ENCODE measurements at places on chromosomes 2 and 18.

GRCh38 chr2:234571620-234572407, 74.9 kb upstream of the ARL4C start:
- DNase-seq, result no peak

DNA sequence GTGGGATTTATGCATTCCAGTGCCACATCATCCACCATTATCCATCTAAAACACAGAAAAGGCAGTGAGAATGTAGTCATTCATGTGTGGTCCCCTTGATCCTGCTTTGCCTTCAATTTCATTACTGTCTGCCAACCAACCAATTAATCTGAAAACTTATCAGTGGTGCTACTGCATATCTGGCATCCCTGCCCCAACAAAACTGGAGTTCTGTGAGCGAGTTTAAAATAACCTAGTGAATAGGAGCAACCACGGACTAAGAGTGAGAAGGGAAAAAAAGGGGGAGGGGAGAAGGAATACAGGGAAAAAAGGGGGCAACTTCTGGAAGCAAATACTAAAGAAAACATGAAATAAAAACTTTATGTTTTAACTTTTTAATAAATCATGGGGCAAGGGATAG, 42.2 kb downstream of the SLC8A1 start:
- no peak for DNase-seq

DNA sequence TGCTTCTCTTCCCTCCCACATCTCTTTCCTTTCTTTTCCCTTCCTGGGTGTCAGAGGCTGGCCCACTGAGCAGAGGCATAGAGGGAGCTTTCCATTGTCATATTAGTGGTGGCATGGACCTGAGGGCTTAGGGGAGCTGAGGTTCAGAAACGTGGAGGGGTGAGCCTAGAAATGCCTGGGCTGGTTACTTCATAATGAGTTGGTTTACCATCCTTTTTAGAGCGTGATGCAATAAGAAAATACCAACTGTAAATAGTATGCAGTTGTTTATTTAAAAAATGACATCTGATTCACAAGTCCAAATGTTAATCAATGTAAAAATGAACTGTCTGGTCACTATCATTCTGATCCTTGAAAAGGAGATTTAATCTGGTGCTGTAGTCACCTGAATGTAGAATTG, 46.3 kb downstream of the MYO1B start:
- DNase-seq, result no peak

- no peak for DNase-seq
Observed at GRCh38 chr18:70578480-70578879, 289.6 kb downstream of the SOCS6 start.

GRCh38 chr2:555164-555922, 121.9 kb downstream of the TMEM18 start:
- no peak for DNase-seq

- no peak for DNase-seq
Observed at GRCh38 chr2:186459009-186459408, 27.1 kb upstream of the ZC3H15 start.

GRCh38 chr2:232276733-232277313, 101.7 kb upstream of the ALPP start:
- no peak for DNase-seq

DNA sequence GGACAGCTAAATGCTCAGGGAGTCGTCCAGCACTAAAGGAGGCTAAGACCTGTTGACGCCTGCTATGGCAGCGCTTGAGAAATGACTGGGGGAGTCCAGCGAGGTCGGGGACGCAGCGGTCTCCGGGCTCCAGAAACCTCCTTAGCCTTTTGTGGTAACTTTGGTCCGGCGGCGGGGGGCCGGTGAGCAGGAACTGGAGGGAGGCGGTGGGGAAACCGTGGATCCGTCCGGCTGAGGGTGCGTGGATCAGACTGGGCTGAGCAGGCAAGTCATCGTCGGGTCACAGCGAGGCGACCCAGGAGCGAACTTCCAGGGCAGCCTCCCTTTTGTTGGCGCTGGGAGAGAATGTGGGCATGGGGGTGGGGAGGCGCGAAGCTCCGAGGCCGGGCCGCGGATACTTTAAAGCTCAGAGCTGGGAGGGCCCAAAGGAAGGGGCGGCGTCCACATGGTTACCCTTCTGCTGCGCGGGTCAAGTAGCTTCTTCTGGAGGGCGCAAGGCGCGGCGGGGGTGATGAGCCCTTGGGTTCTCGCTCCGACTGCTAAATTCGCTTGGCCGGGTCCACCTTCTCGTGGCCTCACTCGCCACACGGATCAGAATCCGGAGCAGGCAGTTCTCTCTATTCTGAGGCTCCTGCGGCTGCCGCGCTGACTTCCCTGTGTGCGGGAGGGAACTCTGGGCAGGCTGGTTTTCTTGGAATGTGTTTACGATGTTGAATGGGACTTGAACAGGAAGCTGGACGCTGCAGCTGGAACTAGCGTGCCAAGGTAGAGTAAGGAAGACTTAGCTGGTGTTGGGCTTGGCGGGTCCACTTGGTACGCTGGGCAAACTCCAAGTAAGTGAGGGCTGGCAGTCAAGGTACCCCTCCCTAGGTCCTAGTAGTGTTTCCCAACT, 920 bp downstream of the GULP1 start:
- DNase-seq, result no peak

DNA sequence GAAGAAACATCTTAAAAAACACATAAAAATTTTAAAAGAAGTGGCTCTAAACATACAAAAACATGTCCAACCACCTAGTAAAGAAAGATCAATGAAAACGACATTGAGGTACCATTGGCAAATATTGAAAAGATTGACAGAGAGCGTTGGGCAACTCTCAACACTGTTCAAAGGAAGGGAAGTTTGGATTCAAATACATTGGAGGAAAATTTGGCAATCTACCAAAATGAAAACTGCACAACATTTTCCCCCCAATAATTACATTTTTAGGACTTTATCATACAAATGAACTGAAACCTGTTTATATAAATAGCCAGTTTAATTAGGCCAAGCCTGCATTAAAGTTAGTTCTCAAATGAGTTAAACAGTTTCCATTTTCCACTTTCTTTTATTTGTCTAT, 758.9 kb downstream of the NRXN1 start:
- no peak for DNase-seq

- DNase-seq, result peak; percentile 36
Observed at GRCh38 chr18:59402432-59403090, 43.5 kb upstream of the LMAN1 start.

DNA sequence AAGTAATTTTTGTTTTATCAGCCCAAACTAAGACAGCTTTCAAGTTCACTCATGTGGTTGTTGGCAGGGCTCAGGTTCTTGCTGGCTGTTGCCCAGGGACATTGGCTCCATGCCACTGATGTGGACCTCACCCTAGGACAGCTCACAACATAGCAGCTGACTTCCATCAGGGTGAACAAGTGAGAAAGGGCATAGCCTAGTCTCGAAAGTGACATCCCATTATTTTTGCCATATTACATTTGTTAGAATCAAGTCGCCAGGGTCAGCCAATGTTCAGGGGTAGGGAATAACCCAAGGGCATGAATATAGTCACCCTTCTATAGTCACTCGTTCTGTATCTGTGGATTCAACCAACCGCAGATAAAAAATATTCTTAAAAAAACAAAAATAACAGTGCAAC, 10.7 kb upstream of the CWC22 start:
- DNase-seq, result no peak

GRCh38 chr2:166375736-166376487, at the start of gene SCN9A:
Gene SCN9A, minus strand, starts transcription at chr2:166375944. Its CDS starts 64,188 bp downstream, at chr2:166311756.
- no peak for DNase-seq

GRCh38 chr18:75113455-75113854, 95.5 kb downstream of the PTGR3 start:
- DNase-seq, result no peak

DNA sequence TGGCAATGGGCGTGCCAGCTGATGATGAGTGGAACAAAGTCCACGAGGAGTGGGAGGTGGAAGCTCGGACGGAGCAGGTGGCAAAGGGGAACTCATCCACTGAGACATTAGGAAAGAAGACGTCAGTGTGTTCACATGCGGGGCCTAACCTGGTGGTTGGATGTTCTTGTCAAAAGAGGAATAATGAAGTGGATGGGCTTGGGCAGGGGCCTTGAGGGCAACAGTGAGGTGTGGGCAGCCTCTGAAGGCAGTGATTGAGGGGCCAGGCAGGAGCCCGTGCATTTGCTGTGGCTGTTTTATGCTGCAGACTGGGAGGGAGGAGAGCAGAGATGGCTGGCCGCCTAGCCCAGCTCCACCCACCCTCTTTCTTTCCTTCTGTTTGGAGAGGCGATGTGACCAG, 74.5 kb downstream of the LRRC30 start:
- no peak for DNase-seq

DNA sequence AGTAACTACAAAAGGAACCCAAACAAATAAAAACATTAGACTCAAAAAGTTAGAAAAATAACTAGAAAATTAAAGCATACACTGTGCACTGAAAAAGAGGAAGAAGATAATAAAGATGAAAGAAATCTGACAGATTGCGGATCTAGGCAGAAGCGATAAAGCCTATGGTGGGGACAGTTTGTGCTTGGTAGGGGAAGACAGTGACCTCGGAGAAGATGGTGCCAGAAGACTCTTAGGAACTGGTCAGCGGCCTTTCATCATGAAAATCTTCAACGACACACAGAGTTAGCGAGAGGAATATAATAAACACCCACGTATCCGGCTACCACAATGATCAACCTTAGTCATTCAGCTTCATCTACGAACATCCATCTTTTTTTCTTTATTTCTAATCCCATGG, 180.5 kb downstream of the HDAC4 start:
- no peak for DNase-seq

- DNase-seq, result no peak
Observed at GRCh38 chr18:60372132-60372531, 443 bp downstream of the MC4R start.

GRCh38 chr2:240644859-240645301, 19.6 kb downstream of the GPR35 start:
- no peak for DNase-seq

- DNase-seq, result no peak
Observed at GRCh38 chr2:55733335-55733734, 39.7 kb upstream of the PNPT1 start.

GRCh38 chr2:108240966-108241365, 1.2 kb downstream of the SULT1C3 start:
- DNase-seq, result no peak

DNA sequence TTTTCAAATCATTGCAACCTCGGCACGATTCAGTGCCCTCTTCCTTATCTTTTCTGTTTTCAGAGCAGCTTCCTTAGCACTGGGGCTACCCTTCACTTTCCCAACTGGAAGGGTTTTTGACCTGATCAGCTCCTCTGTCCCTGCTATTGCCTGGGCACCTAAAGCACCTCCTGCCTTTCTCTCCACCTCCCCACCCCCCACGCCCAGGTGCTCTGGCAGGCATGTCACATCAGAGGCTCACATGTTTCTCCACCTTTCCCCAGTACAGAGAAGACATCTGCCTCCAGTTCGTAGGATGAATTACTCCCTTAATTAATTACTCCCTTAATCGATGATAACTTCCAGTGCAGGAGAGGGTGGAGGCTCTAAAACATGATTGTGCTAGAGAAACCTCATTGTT, 88.7 kb upstream of the LCLAT1 start:
- DNase-seq, result no peak

DNA sequence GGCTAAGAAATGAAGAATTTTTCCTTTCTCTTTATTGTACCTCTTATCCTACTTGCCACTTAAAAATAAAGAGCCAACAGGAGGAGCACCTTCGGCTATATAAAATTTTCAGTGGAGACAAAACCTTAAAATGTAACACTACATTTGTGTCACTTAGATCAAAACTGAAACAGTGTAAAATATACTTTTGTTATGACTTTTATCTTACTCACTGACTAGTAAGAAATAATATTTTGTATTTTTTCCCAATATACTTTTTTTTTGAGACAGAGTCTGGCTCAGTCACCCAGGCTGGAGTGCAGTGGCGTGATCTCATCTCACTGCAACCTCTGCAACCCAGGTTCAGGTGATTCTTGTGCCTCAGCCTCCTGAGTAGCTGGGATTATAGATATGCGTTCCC, 28.3 kb downstream of the KCNJ13 start:
- no peak for DNase-seq

GRCh38 chr2:236082061-236082460, 86.1 kb downstream of the GBX2 start:
- no peak for DNase-seq

- DNase-seq, result no peak
Observed at GRCh38 chr2:152930501-152930900, 212.1 kb downstream of the ARL6IP6 start.

GRCh38 chr2:1045109-1045508, 94.5 kb downstream of the SNTG2 start:
- no peak for DNase-seq

- DNase-seq, result no peak
Observed at GRCh38 chr18:76521417-76522121, 26.5 kb upstream of the ZNF516 start.

DNA sequence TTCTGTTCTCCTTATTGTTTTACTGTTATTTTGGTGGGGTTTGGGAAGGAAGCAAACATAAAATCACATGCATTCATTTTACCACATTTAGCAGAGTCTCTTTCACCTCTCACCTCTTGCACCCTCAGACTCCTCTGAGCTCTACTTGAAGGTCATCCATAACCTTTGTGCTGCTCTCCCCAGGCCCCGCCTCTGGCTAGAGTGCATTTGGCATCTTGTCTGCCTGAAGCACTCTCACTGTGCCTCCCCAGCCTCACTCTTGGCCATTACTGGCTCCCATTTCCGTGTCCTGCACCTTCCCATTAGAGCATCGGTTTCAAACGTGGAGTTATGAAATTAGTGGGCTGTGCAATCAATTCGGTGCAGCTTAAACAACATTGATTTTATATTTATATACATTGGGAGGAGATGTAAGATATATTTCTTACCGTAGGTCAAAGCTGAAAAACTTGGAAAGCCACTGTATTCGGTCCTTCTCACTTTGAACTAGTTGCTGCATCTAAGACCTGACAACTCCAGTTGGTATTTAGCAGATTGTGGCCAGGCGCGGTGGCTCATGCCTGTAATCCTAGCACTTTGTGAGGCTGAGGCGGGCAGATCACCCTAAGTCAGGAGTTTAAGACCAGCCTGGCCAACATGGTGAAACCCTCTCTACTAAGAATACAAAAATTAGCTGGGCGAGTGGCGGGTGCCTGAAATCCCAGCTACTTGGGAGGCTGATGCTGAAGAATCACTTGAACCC, 6.9 kb upstream of the ZFAND2B start:
- no peak for DNase-seq
